ENCODE measurements at places on chromosomes 4 and X.

DNA sequence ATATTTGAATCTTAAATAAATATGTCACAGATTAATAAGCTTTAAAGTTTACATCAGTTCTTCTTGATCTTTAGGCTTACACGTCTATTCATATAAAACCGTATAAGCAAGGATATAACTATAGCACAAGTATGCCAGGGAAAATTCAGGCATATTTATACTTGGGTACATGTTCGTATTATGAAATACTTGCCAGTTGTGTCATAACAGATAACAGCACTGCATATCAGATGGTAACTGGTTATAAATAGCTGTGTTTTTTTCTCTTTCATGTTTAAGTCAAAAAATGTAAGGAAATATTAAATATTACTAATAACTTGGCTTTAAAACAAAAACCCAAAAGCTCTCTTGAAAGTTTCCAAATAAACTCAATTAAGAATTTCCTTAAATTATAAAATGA is 17.5 kb downstream of the BRWD3 start:
- DNase-seq = no peak

DNA sequence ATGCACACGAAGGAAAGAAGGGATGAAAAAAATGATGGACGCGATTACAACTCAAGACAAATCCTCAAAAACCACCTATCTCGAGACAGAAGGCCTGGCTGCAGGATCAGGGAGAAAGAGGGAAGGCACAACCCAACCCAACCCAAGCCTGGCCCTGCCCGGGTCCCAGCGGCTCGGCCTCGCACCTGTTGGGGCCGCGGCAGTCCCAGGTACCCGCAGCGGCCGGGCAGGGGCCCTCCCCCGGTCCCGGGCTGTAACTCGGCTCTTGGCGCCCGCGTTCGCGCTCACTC is 464 bp downstream of the RASGEF1B start:
- DNase-seq = no peak

GRCh38 chr4:1109333-1109732 is 4.0 kb downstream of the RNF212 start:
- DNase-seq = no peak

- DNase-seq = no peak
Measured at GRCh38 chr4:4521731-4522130, 20.1 kb downstream of the STX18 start.

- peak; percentile 25 for DNase-seq
Measured at GRCh38 chrX:110003167-110004156, 548 bp downstream of the TMEM164 start.

DNA sequence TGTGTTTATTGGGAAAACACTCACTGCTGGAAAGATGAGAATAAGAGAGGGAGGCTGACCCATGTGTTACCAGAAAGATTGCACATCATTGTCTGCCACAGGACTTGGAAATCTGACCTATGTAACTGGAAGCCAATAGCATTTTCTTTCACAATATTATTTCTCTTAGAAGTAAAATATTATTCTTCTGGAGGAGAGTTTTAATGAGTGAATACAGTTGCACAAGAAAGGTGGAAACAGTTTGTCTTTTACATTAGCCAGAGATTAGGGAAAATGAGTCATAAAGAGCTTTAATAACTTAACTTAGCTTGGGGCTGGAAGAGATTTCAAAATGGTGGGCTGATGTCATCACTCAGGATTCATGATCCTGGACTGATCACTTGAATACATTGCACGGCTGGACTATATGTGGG is 31.5 kb upstream of the LNX1 start:
- DNase-seq = no peak

DNA sequence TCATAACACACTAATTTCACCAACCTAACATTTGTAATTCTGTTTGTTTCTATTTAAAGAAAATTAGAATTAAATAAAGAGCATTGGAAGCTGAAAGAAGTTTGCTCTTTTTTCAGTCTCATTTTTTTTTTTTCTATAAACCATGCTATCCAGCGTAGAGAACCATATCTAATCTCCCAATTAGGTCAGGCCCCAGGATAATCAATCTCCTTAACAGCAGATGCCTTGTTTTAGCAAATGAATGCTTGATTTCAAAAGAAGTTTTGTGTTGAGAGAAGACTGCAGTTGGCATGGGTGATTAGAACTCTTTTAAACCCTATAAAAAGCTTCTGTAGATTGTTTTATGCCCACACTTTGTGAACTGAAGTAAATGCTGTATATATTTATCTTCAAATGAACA is 15.6 kb upstream of the MAD2L1 start:
- DNase-seq = no peak

GRCh38 chrX:22634751-22635150 is 362.0 kb downstream of the CBLL2 start:
- no peak for DNase-seq

GRCh38 chr4:74659576-74660411 is 134.5 kb downstream of the BTC start:
- no peak for DNase-seq

GRCh38 chr4:66123190-66123589 is 452.9 kb upstream of the EPHA5 start:
- no peak for DNase-seq

GRCh38 chrX:23118890-23119527 is 119.2 kb downstream of the DDX53 start:
- no peak for DNase-seq

- no peak for DNase-seq
Measured at GRCh38 chrX:31279359-31279758, 207.5 kb upstream of the FTHL17 start.

GRCh38 chrX:74104356-74105015 is 199.5 kb upstream of the ZCCHC13 start:
- no peak for DNase-seq

DNA sequence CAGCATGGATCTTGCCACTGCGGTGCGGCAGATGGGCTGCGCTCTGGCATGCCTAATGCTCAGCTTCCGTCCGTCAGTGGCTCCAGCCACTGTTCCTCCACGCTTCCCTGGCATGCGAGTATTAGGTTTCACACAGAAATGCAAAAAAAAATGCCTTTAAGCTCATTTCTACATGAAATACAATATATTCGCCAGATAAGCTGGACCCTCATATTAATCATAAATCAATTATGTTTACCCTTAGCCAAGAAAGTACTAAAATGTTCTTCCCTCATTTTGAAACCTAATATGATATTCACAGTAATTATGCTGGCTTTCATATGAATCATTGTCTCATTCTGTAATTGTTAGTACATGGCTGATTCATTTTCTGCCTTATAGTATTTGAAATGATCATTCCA is 115.5 kb upstream of the FAM241A start:
- no peak for DNase-seq

DNA sequence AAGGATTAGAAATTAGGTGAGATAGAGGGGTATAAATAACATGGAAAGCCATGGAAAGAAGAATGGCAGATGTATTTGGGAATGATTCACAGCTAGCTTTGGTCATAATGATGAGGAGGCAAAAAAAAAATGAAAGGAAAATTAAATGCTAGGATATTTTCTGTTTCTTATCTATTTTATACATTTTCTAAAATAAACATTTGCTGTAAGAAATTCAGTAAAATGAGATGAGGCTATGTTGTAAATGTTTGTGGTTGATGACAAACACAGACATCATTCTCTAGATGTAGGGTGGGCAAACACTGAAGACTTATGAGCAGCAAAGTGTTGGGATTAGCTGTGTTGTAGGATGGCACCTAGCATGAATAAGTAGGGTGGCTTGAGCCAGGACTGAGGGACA is 407.1 kb downstream of the IL15 start:
- DNase-seq = no peak

DNA sequence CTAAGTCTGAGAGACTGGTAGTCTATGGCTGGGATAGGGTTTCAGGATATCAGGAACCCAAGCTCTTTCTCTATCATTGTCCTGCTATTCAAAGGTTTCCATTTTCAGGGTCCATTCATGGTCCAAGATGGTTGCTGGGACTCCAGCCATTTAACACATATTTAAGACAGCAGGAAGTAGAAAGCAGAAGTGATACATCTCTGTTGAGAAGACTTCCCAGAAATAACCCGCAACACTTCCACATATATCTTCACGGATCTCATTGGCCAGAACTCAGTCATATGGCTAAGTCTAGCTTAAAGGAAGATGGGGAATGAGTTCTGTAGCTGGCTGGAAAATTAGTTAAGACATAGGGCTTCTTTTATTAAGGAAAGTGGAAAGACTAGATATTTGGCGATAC is 23.8 kb downstream of the CTSO start:
- no peak for DNase-seq

DNA sequence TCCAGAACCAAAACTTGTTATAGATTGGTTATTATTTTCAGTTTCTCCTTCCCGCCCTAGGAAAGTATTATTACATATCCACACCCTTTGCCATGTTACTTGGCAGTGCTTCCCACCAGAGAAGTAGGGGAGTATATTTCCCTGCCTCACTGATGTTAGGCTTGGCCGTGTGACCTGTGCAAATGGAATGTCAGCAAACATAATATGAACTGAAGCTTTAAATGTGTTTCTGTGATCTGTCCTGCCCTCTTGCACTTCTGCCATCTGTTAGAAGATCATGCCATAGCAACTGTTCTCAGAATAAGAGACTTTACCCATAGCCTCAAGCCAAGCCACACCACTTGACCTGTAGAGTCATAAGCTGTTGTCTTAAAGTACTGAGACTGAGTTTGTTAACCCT is 36.7 kb upstream of the NEUROG2 start:
- DNase-seq = no peak

DNA sequence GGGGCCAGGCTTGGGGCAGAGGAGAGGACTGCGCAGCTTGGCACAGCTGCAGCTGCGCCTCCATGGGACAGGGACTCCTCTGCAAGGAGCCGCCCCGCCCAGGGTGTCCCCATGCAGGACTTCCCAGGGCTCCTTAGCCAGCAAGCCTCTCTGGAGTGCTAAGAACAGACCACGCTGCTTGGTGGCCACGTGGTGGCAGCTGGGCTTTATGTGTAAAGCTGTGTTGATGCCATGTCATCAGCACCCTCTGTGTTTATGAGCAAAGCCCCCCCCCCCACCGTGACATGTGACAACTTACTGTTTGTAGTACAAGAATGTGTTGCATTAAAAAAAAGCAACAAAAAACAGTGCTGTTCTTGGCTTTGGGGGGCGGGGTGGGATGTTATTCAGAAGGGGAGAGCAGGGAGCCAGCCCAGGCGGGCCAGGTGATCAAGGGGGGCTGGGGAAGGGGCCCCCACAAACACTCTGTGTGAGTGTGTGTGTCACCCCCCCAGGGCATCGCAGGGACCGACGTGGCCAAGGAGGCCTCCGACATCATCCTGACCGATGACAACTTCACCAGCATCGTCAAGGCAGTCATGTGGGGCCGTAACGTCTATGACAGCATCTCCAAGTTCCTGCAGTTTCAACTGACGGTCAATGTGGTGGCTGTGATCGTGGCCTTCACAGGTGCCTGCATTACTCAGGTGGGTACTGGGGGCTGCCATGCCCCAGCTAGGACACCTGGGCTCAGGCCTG is 40.3 kb downstream of the ATP2B3 start:
- no peak for DNase-seq

DNA sequence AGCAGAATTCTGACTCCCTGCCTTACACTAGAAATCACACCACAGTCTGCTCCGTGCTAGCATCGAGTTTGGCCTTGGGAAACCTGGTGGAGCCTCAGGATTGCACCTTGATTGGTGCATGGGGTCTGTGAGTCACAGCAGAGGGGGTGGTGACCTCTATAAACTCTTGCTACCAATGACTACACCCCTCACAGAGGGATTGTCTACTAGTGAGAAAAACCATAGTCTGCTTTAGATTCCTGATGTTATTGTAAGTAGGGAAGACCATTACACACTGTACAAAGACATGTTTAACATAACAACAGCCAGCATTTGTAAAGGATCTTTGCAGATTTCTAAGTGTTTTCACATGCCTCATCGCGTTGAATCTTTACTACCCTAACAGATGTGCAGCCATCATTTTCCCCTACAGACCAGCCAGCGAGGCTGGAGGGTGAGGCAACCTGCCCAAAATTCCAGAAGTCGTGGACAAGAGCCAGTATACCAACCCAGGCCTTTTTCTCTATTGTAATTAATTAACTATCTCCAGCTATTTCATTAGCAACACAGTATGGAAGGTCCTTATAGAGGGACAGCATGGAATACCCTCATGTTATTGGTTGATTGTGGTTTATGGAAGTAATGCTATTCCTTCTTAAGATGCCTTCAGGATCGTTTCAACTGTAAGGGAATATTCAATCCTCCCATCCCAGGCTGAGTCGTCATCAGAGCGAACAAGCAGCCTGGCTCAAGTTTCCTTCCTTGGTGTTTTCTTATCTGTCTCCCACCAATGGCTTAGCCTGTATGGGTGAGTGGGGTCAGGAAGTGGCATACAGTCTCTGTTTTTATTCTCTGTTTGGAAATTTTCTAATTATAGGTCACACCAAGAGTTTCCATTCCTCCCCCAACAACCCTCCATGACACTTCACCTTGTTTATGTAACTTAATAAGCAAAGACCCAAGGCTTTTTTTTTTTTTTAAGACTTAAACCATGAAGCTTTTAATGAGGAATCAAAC is 55.9 kb upstream of the KDR start:
- peak; percentile 86 for DNase-seq

DNA sequence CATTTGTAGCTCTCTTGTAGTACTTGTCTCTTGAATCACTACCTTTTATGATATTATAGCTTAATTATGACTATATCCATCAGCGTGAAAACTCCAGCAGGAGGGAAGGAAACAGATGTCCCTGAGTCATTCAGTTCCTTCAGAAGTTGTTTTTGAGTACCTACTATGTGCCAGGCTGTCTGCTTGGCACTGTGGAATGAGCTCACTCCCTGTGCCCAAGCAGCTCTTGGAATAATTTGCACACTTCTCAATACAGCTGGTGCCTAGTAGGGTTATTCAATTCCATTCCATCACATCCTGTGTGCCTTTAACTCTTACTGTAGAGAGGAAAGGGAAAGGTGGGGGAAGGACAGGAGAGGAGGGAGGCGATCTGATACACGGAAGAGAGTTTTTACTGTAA is 77.1 kb downstream of the NFKB1 start:
- no peak for DNase-seq

DNA sequence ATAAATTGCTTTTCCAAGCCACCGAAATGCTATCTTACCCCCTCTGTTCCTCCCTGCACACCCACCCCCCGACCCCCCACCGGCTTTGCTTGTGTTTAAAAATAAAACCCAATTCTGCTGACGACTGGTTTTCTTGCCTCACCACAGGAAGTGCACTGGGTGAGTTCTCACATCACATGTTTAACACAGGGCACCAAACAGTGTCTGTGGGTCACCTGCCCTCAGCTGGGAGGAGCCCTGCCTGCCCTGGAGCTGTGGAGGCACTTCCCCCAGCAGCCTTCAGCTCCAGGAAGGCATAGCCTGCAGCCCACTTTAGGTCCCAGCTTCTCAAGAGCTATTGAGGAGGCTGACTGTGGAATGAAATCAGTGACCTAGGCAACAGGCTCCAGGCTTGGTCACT is 8.8 kb downstream of the TMEM255A start:
- no peak for DNase-seq

GRCh38 chrX:37757082-37757481 is 22.8 kb upstream of the CYBB start:
- DNase-seq = no peak

- DNase-seq = no peak
Measured at GRCh38 chr4:125681240-125681639, 366.5 kb downstream of the FAT4 start.

Data from HAP-1 (cell line).